Stimulated activated CD8-positive, alpha-beta memory T cell treated with anti-CD3 and anti-CD28 coated beads, Interleukin-4, amount 100 ng/mL, for 48 hours (primary cell): ENCODE measurements at places on chromosomes 7 and 10.

GRCh38 chr7:137882261-137882668 lies 35.5 kb upstream of the DGKI start:
- DNase-seq: peak; percentile 44

GRCh38 chr10:17200912-17201793 lies at the start of gene TRDMT1:
Gene TRDMT1 (minus strand): TSS chr10:17201672. CDS start chr10:17201634, 38 bp downstream.
- DNase-seq: peak; percentile 87

DNA sequence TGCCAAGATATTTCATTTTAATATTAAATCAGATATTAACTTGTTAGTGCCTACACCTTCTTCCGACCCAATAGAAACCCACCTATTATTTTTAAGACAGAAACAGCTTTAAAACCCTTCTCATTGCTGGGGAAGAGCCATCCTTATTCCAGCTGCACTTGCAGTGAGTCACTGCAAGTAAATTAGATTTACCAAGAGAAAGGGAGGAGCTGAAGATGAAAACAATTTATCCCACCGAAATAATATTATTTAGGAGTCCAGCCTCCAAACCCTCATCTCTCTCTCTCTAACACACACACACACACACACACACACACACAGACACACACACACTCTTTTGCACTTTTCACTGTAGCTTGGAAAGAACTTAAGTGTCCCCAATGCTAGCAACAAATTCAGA lies 26.9 kb downstream of the TWIST1 start:
- no peak for DNase-seq

- DNase-seq: no peak
Observed at GRCh38 chr10:1736144-1736971, 967 bp downstream of the ADARB2 start.

DNA sequence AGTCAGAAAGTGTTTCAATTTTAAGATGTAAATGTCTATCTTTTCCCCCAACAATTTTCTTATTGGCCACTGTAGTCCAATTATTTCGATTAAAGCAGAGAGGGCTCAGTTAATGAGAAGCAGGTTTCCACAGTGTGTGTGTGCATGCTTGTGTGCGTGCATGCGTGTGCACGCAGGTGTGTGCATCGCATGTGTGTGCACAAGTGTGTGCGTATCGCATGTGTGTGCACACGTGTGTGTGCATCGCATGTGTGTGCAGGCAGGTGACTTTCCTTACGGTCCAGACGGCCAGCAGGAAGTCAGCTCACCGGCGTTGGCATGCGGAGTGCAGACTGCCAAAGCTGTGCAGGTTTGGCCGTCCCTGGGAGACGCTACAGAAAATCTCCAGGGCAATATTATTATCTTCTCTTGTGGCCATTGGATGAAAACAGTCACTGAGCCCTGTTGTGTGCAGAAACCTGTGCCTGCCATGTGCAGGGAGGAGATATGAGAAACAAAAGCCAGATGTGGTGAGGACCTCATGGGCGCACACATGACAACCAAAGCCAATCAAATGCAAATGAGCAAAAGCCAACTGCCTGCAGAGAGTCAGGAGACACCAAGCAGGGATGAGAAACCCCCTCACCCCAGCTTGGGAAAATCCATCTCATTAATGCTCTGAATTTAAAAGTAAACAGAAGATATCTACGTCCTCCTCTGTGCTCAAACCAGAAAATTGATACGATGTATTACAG lies 70.4 kb downstream of the C10orf90 start:
- DNase-seq: no peak

- DNase-seq: no peak
Observed at GRCh38 chr10:12221323-12222298, 25.6 kb downstream of the CDC123 start.

DNA sequence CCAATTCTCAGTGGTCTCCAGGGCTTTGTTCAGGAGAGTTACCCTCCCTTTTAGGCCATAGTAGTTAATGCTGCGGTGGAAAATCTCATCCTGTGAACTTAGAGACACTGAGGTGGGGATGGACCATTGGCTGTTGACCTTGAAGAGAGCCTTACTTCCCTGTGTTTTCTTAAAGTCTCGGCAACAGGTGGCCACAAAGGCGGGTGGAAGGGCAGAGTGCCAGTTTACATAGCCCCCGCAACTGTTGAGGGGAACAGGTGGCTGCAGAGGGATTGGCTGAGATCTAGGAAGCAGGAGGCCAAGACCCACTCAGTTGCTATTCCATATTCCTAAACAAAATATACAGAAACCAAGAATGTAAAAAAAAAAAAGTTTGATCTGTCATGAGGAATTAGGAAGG lies 160.6 kb downstream of the ST7 start:
- DNase-seq: no peak

GRCh38 chr10:127756264-127756663 lies 19.3 kb downstream of the FOXI2 start:
- no peak for DNase-seq

DNA sequence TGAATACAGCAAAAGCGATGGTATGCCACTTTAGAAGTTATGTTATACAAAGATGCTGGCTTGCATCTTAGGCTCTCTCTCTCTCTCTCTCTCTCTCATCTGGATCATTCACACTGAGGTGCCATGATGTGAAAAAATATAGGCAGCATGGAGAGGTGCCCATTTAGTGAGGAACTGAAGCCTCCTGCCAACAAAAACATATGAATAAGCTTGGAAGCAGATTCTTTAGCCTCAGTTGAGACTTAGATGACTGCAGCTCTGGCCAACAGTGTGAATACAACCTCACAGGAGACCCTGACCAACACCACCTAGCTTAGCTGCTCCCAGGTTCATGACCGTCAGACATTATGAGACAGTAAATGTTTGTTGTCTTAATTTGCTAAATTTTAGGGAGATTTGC lies 560.1 kb upstream of the LRRTM3 start:
- no peak for DNase-seq

- DNase-seq: no peak
Observed at GRCh38 chr10:122344741-122345258, 29.7 kb upstream of the PLEKHA1 start.

DNA sequence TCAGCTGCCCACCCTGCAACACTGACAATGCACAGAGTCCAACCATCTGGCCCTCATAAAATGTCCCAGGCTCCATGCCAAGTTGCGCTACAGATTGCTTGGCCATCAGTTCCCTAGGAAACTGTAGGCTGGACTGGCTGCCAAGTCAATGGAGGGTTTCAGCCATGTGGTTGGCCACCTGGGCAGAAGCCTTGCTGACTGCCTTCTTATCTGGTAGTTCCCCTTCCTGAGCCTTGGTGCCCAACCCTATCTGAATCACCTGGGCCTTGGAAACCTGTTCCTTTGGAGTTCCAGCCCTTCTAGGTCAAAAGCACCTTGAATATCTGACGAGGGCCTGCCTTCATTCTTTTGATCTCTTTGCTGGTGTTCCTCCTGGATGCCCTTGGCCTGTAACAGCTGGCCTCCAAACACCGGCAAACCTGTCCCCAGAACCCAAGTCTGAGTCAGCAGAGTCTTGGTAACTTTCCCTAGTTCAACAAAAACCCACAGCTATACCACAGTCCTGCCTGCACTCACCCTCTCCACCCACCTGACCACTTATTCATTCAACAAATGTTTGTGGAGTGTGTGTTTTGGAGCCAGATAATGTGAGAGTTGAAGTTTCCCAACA lies 37.4 kb upstream of the KDM7A start:
- DNase-seq: peak; percentile 46
